ENCODE measurements at places on chromosomes 4 and X. TPM values are rescaled to one million over a fixed set of nuclear protein-coding genes. Genes with fewer than 3 reads are reported as not detected.

DNA sequence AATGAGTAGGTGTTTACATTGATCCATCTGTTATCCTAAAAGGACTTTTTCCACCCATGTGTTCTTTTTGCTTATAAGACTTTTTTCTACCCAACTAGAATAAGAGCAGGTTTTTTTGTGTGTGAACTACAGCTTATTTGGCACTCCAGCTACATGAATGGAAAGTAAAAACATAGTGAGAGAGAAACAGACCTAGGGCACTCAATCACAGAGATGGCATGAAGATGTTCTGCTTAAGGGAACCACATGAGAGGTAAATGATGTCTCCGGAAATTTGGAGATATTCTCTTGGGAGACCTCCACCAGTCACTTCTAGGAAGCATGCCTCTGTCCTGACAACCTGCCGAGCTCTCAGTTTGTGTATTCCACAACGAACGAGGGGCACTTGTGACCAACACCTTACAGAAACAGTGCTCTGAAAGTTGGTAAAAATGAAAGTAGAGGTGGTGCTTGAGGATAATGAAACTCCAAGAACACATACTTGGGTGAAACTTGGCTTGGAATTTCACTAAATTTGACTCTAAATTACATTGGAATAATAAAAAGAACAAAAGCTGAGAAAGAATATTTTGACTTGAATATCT, 788.4 kb upstream of the GALNTL6 start:
- H3K4me1 ChIP-seq, result no peaks in the 10 kb centered on the region
- no peak overlapping the region for H3K4me3 ChIP-seq
- no peak overlapping the region for H3K27ac ChIP-seq

The MAML3 gene
- 0.55 TPM for total RNA-seq

The MAB21L2 gene
- not detected for total RNA-seq

The NR0B1 gene
- total RNA-seq, result not detected

- H3K27ac ChIP-seq, result no peak overlapping the region
- no peak for DNase-seq
- peaks cover 5% of the 10 kb centered on the region for H3K27me3 ChIP-seq
- H3K4me3 ChIP-seq, result no peak overlapping the region
Measured at GRCh38 chr4:152929888-152930287, 6.2 kb upstream of the FHDC1 start.

The HTR2C gene
- total RNA-seq, result 0.04 TPM

DNA sequence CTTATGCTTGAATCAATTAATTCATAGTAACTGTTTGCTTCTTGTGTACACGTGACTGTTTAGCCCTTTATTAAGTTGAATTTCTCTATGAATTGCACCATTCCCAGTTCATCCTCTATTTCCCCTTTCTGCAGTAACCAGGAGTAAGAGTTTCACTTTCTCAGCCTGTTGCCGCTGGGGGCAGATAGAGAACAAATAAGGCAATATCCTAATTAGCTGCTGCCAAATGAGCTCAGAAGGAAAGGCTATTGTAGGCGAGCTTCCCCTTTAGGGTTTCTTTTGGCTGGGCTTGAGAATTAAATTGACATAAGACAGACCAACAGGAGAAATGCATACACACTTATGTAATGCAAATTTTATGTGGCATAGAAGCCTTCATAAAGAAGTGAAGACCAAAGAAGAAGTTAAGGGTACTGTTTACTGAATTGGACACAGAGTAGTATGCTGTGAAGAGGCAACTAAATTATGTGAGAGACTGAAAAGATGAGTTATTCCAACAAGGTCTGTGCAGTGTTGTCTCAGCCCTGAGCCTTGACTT, 1594.7 kb downstream of the TECRL start:
- no peaks in the 10 kb centered on the region for H3K36me3 ChIP-seq
- H3K4me3 ChIP-seq, result no peak overlapping the region
- no peaks in the 10 kb centered on the region for H3K4me1 ChIP-seq
- DNase-seq, result no peak

- H3K36me3 ChIP-seq, result no peaks in the 10 kb centered on the region
- H3K27me3 ChIP-seq, result no peaks in the 10 kb centered on the region
- no peaks in the 10 kb centered on the region for H3K4me1 ChIP-seq
- no peak overlapping the region for H3K27ac ChIP-seq
- no peak overlapping the region for H3K4me3 ChIP-seq
Measured at GRCh38 chrX:150913511-150913910, 15.0 kb upstream of the CD99L2 start.

- no peaks in the 10 kb centered on the region for H3K27me3 ChIP-seq
- peak within 1 kb of the TSS; percentile 63 for H3K4me3 ChIP-seq
- H3K27ac ChIP-seq, result peak within 1 kb of the TSS; percentile 59
- H3K36me3 ChIP-seq, result no peaks in the 10 kb centered on the region
Measured at GRCh38 chr4:84966382-84967242, at the start of gene WDFY3. WDFY3 (minus strand) TSS chr4:84966690; CDS start chr4:84860591, 106,099 bp downstream.

The PRKX gene
- total RNA-seq, result 28.6 TPM

The IGBP1 gene
- total RNA-seq, result 37.3 TPM

DNA sequence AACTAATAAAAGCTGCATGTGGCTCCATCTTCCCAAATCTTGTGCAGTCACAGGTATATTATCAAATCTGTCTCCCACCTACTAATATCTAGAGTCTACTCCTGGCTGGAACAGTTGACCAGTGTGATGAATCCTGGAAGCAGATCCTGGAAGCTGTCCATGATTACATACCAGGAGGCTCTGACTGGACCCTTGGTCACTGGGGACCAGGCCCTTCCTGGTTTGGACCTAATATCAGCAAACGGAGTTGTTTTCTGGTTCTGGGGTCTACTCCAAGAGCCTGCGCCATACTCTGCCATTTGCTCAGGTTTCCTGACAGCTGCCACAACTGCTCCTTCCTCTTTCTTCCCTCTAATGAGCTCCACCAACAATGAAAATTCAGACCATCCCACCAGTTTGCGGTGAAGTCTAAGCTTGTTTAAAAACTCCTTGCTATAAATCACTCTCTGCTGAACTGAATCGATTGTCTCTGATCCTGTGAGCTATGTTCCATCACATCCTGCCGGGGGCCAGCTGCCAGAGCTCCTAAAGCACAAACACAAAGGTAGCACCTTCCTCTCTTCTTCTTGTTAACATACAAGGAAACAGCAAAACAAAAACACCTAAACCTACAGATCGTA, 114.2 kb downstream of the PALLD start:
- no peaks in the 10 kb centered on the region for H3K4me1 ChIP-seq
- no peak overlapping the region for H3K4me3 ChIP-seq
- no peak for DNase-seq
- no peak overlapping the region for H3K27ac ChIP-seq

- DNase-seq, result no peak
- H3K27ac ChIP-seq, result no peak overlapping the region
- no peaks in the 10 kb centered on the region for H3K27me3 ChIP-seq
Measured at GRCh38 chr4:75919920-75920319, 17.7 kb upstream of the PPEF2 start.

GRCh38 chr4:14431155-14432134, 570.8 kb upstream of the CPEB2 start:
- no peak overlapping the region for H3K27ac ChIP-seq
- DNase-seq, result no peak
- H3K4me3 ChIP-seq, result no peak overlapping the region
- H3K4me1 ChIP-seq, result no peaks in the 10 kb centered on the region
- H3K27me3 ChIP-seq, result no peaks in the 10 kb centered on the region
